Astrocyte (in vitro differentiated cells and primary cell): ENCODE measurements at places on chromosomes 2 and 18. TPM values are rescaled to one million over a fixed set of nuclear protein-coding genes. Genes with fewer than 3 reads are reported as not detected.

DNA sequence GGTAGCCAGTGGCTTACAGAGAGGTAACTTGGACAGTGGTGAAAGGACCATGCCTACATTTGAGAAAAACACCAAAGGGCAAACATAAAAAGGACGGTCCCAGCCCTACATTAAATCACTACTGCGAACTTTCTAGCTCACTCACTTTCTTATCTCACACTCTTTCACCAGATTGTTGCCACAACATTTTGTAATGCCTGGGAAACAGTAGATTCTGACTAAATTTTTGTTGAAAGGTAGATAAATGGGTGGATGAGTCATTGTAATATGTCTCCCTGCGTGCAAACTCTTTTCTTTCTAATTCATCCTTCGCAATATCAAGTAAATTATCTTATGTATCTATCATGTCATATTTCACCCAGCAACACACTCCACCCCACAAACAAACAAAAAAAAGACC is 192.2 kb downstream of the IRS1 start:
- peak; percentile 94 for DNase-seq

- no peak for DNase-seq
Observed at GRCh38 chr18:29912351-29912750, 1130.2 kb downstream of the DSC3 start.

- no peak for DNase-seq
Observed at GRCh38 chr2:240789501-240790369, 30.3 kb downstream of the KIF1A start.

DNA sequence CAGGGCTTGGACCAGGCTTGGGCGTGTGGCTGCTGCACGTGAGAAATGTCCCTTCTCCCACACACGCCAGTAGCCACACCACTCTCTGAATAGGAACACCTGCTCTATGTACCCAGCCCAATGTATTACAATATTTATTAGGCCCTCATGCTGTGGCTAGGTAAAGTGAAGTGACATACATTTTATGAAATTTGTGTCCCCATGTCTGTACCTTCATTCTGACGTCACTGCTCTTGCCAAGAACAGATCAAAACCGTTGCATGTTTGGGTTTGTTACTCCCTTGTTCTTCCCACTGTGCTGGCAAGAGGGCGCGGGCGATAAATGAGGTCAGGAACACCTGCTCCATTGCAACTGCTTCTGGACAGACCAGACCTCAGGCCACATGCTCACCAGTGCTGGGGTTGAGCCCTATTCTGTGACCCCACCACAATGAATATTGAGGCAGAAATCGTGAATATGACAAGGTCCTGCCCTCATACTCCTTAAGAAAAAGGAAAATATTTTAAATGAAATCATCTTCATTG is 436.4 kb upstream of the SALL3 start:
- no peak for DNase-seq

DNA sequence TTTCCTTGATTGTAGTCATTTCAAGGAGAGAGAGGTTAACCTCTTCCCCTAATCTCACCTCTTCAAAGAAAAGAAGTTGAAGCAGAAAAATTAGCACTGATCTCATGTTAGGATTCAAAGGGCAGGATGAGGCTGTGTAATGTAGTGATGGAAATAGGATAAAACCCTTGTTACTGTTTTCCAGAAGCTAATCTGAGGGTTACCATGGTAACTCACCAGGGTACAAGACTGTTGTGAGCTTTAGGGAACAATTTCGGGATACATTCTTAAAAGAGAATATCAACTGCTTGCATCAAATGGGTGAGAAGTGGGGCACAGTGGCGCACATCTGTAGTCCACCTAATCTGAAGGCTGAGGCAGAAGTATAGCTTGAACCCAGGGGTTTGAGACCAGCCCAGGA is 64.9 kb upstream of the SLC39A10 start:
- no peak for DNase-seq

GRCh38 chr2:232829988-232830387 is 40.1 kb upstream of the SNORC start:
- no peak for DNase-seq

DNA sequence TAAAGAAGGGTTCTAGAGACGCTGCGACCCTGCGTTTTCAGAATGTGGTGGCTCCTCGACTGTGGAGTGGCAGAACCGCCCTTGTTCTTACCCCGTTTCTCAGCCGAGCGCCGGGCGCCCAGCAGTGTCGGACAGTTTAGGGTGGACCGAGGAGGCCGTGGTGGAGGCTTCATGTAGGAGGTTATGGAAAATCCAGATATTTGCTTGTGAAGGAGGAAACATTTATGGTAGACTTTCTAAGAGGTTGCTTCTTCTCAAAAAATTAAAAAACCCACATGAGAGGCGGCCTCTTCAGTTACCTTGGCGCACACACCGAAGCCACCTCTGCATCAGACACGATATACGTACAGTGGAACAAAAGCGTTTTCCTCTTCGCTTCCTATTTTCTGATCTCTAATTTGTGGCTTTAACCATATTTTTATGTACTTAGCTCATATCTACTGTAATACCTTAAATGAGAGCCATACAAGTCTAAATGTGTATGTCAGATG is 120.8 kb downstream of the NFATC1 start:
- DNase-seq: no peak

DNA sequence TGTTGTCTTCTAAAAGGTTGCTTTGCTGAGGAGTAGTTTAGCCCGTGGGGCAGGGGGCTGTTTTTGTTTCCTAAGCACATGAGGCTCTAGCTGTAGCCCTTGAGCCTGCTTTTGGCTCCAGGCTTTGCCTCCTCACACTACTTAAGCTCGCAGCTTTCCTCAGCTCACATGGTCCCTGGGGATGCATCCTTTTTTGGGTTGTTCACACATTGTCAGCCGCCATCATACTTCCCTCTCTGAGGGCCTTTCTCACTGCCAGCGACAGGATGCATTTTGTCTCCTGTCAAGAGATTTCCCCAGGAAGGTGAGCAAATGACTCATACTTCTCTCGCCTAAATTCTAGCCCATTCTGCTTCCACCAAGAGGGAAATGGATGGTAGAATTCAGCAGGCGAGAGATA is 279.5 kb upstream of the PKDCC start:
- no peak for DNase-seq

Gene ATP9B
- 12.6 and 14.3 TPM in 2 replicates for total RNA-seq

Gene APLF
- total RNA-seq: 2.5 and 2.9 TPM in 2 replicates

Gene PRKAG3
- total RNA-seq: not detected in 2 replicates

Gene IL36G
- total RNA-seq: not detected in 2 replicates
